ENCODE measurements at places on chromosomes 11 and 22. TPM values are rescaled to one million over a fixed set of nuclear protein-coding genes. Genes with fewer than 3 reads are reported as not detected.
A peak's percentile ranks its signal among the peaks of the same experiment; 100 is the strongest.

Gene CCDC88B
- 1.3 TPM for total RNA-seq

Gene DLAT
- 28.1 TPM for total RNA-seq

Gene TSPAN18
- total RNA-seq: not detected

- DNase-seq: peak; percentile 41
These were observed 15.0 kb upstream of the APOA1 start for GRCh38 chr11:116852261-116853031.

GRCh38 chr22:43625242-43625641 is 186.9 kb downstream of the EFCAB6 start:
- peak; percentile 70 for DNase-seq

- no peak for DNase-seq
These were observed 75.0 kb upstream of the TENM4 start for GRCh38 chr11:79515781-79516180.

DNA sequence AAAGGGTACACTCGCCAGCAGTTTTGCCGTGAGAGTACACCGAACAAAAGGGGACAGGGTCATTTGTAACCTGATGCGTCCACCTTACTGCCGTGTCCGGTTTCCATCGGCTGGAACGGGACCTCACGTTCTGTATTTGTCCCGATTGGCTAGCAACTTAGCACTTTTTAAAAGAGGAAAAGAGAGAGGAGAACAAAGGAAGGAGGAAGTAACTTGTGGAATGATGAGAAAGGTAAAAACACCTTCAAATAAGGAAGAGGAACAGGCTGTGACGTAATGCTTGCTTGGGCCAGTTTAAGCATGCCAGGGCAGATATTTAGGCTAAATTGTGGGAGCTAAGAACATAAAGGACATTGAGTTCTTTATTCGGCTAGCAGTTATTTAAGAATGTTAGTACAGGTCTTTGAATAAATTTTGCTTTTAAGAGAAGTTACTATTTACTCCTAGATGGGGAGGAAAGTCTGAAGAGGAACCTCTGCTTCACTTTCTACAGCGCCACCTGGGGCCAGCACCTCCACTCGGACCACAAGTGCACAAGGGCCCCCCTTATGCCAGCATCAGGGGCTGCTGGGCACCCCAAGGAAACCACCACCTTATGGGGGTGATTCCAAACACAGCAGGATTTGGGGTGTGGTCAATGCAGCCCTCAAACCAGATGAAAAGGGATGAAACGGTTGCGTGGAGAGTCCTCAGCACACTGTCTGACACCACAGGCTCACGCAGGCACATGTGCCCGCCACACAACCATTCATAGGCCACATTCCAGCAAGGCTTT is 5.8 kb downstream of the ARSA start:
- DNase-seq: no peak

DNA sequence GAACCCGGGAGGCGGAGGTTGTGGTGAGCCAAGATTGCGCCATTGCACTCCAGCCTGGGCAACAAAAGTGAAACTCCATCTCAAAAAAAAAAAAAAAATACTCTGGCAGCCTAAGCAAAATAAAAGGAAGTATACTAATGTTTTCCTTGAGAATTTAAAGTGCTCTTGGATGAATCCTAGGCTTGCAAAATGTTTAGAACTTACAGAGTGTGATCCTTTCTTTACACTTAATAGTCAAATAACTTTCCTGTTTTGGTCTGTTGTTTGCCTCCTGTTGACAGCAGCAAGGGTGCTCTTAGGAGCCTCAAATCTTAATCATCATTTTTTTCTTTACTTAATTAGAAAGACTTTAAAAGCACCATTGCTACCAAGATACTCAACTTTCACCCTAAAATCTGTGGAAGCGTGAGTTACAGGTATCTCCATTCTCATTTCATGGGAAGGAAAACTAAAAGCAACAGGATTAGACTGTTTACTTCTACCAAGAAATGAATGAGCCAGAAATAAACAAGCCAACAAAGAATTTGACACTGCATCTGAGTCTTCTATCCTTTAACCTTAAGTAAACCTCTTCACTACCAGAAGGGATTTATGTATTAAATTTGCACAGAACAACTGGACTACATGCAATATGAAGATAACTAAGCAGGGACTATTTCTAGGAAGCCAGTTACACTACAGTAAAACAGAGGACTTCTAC is 38.7 kb upstream of the CRTAM start:
- DNase-seq: no peak

DNA sequence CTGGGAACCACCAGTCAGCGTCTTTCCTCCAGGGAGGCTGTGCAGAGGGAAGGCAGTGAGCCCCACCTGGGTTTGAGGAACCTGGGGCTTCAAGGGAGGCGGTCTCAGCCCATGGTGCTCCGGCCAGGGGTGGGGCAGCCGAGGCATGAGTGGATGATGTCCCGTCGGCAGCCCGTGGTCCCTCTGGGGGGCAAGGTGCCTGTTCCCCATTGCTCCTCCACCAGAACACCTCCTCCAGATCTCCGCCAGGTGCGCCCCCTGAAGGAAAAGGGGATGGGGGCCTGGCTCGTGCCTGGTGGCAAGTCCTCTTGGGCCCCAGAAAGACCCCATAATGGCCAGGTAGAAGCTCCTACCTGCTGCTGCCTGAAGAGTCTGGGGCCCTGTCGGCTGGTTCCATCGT is 94.1 kb downstream of the KCNQ1 start:
- DNase-seq: no peak

GRCh38 chr22:23227380-23227779 is 47.1 kb downstream of the BCR start:
- no peak for DNase-seq

DNA sequence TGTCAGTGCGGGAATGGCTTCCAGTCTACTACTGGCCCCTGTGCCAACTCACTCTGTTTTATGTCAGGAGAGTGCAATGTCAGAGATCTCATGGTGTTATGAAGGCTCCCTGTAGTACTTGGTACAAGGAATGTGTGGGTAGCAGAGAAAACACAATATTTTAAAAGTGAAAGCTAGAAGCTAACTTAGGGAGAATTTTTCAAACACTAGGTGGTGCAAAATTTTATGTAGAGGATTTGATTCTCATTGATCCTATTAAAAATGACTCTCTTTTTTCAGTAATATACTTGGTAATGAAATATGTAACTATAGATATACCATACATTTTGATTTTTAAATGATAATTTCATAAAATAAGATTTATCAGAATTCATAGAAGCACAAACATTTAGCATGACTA is 134.7 kb downstream of the JRKL start:
- DNase-seq: no peak

DNA sequence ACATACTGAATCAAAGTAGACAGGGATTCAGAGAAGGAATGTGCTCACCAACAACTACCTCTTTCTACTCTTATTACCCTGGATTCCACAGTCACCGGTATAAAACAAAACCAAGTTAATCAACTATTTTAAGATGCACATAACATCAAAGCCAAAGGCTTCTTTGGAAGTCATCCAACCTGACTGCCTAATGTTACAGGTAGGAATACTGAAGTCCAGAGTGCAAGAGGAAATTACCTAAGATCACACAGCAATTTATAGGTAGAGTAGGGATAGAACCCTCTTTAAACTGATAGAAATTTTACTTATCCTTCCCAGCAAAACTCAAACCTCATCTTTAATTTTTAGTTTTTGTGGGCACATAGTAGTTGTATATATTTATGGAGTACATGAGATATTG is 76.3 kb downstream of the PAK1 start:
- DNase-seq: no peak

DNA sequence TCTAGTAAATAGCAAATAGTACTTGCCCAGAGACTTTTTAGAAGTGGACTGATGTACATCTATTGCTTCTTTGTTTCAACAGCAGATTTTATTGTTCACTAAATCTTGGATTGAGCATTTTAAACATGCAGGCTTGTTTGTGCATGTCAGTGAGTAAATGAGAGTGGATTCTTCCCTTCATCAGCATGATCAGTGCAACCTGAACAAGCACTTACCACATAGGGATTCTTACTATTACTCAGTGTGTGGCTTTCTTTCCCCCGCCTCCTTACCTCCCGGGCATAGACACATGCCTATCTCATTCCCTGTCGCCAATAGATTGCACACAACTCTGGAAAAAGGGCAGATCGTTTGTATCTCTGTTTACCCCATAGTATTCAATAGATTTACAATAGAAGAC is 197.5 kb downstream of the C11orf87 start:
- DNase-seq: no peak

DNA sequence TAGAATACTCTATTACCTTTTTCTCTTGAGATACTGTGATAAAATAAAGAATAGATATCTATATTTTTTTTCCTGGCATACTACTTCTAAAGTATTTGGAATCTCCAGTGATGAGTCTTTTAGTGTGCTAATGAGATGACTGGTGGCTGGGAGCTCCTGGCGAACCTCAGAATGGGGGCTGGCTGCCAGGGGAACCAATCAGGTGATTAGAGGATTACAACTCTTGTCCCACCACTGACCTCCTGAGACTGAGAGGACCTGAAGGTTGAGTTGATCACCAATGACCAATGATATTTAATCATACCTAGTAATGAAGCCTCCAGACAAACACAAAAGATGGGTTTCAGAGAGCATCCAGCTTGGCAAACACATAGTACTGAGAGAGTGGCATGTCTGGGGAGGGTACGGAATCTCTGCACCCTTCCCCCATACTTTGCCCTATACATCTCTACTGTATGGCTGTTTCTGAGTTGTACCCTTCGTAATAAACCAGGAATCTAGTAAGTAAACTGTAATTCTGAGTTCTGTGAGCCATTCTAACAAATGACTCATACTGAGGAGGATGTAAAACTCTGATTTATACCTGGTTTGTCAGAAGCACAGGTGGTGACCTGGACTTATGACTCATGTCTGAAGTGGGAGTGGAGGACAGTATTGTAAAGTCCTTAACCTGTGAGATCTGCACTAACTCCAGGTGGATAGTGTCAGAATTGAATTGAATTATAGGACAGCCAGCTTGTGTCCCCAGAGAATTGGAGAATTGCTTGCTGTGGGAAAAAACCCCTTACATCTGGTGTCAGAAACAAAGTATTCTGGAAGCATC is 325.3 kb upstream of the LRRC4C start:
- DNase-seq: peak; percentile 10

DNA sequence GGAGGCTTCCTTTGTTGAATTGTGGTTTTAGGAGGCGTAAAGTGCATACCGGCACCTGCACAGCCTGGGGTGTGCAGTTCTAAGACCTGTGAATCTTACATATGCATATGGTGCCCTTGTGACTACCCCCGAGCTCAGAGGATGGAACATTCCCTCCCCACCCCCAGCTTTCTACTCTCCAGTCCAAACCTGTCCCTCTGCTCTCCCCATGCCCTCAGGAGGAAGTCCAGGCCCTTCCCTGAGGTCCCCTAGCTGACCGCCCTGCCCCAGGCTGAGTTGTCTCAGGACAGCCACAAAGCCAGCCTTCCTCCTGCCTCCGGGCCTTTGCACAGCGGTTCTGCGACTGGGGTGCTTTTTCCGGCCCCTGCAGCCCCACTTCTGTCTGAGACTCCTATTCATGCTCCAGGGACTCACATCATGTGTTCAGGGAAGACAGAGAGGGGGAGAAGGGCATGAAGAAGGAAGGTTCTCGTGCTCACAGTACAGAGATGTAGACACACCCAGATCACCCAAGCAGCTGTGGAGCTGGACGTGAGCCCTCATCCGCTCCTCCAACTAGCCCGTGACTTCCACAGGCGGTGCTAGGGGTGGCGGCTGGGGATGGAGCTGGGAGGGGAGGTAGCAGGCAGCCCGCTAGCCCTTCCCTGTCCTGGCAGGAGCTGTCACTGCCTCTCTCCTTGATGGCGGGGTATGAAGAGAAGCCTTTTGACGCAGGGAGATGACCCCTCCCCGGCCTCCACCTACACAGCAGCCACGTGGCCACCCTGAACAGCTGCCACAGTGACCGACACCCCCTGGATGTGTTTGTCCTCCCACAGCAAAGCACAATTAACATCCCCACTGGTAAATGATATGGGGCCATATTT is 50.8 kb downstream of the FLRT1 start:
- DNase-seq: peak; percentile 68

DNA sequence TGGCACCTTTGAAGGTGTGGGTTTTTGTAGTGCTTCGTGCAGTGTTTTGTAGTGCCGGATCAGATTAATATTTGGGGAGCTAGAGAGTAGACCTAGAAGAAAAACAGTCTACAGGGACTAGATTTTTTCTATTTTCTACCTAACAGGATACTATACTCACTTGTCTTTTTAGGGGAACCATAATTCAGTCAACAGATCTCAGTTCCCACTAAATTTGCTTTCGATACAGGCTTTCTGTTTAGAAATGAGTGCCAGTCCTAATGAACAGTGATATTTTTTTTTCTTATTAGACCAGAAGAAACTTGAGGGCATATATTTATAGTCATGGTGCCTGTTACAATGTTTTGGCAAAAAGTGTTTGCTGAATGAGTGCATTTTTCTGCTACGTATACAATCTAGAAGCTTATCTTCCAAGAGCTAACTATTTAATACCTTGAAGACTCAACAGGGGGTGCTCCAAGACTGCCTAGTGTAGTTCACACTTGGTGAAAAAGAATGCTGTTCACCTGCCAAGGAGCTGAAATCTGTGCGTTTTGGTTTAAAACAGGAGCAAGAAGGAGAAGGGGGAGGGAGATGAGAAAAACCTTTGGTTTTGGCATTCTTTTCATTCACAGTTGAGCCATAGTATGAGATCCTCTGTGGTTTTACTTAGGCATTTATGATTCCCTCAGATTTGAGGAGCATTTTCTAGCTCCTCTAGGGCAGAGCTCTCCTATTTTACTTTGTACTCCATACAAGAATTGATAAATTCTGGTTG is 44.9 kb upstream of the VSTM5 start:
- peak; percentile 22 for DNase-seq

DNA sequence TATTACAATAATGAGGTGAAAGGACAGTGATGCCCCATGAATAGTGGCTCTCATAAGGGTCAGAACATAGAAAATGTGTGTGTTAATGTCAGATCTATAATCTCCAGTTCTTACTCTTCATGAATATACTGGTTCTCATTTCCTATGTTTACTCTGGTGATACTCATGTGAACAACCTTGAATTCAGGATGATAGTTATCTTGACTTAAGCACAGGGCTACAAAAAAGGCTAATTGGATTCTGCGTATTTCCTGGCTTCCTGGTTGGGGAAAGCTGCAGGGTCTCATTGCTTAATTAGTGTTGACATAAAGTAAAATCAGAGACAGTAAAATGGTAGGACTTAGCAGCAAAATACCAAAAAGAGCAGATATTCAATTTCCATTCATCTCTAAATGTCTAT is 1316.8 kb upstream of the RAG2 start:
- DNase-seq: no peak

DNA sequence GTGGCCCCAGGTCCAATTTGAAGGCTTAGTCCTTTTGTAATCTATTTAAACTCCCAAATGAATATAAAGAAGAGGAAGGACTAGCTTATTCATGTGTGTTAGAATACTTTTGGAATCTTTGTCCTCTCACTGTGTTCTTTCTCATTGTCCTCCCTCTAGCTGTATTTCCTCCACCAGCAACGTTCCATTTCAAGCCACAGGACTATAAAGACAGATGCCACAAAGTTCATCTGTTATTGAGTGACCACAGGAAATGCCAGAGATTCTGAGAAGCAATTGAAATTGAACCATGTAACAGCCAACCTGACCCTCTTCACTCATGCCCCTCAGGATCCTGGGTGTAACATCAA is 336.6 kb upstream of the API5 start:
- DNase-seq: no peak

- DNase-seq: no peak
These were observed 20.6 kb upstream of the ROBO3 start for GRCh38 chr11:124844664-124845079.

- DNase-seq: peak; percentile 46
These were observed 278.1 kb upstream of the FAT3 start for GRCh38 chr11:91946397-91946951.

Measured in Caki2 (cell line).